ENCODE measurements at places on chromosomes 12 and 14.

GRCh38 chr14:31441273-31442111 is 15.8 kb downstream of the DTD2 start:
- DNase-seq: no peak

- no peak for DNase-seq
Measured at GRCh38 chr12:2959505-2960389, 550 bp downstream of the TEAD4 start.

GRCh38 chr12:104756901-104757300 is 201.2 kb downstream of the SLC41A2 start:
- no peak for DNase-seq

DNA sequence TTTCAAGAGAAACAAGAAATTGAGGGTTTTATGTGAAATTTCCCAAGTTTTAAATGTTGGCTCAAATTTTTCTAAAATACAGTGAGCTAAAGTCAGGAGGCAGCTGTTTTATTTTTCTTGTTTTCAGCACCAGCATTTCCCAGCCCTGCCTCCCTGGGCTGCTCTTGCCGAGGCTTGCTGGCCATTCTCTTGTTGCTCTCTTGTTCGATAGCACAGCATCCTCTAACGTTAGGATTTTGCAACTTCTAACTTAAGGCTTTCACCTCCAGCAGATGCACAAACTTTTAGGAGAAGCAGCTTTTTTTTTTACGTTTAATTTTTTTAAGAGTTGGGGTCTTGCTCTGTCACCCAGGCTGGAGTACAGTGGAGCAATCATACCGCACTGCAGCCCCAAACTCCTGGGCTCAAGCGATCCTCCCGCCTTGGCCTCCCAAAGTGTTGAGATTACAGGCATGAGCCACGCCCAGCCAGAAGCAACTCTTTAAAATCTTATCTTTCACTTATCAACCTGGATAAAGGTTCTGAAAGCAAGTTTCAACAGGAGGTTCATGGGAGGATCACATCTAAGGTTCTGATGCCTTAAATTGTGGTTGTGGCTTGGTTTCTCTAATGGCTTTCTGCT is 40.2 kb downstream of the B4GALNT3 start:
- DNase-seq: no peak

DNA sequence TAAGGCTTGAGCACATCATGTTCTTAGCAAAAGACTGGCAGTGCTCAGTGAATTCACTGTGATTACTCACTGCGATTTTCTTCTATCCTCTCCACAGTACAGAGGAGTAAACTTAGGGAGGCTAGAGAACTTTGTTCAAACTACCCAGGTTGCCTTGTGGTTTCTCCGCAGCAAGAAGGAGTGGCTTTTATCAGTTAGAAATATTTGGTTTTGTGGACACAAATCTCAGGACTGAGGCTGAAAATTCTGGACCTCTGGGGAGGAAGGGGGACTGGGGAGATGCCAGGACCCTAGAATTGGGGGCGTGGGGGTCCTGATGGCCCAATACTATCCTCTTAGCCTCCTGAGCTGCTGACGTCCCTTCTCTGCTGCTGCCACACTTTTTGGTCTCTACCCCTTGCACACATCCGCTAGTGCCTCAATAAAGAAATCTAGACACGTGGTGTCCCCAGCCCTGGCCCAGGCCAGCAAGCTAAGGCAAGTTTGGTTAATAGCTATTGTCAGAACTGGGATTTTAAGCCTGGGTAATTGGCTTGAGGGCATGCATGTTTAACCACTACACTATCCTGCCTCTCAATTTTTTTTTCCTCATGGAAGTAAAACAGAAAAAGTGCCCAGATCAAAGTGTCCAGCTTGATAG is 842 bp downstream of the OAS2 start:
- no peak for DNase-seq

- DNase-seq: no peak
Measured at GRCh38 chr12:86914721-86915120, 658.5 kb upstream of the MGAT4C start.

DNA sequence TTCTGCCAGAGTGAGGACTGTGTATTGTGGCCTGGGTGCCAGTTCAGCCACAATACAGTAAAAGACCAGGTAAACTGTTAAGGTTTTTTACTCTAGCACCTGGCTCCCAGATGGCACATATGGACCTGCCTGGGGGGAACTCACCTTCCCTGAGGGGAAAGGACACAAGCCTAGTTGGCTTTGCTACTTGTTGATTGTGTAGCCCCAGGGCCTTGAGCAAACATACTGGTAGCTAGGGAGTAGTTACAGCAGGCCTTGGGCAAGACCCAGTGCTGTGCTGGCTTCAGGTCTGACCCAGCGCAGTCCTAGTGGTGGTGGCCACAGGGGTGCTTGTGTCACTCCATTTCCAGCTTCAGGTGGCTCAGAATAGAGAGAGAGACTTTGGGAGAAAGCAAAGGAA is 216.4 kb downstream of the KLHL28 start:
- DNase-seq: no peak

DNA sequence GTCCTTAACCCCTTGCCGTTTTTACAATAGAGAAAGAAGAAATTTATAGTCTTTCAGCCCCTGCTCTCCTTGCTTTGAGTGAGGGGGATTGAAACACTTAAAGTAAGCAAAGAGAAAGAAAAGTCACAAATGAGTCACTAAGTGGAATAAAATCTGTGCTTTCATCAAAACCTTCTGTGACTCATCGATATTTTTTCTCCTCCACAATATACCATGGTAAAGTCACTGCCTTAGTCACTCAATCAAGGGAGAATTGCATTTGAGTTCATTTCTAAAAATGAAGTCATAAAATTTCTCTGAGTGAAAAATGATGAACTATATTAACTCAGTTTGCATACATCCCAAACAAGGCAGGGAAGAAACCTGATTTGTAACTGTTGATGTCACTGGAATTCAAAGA is 470.3 kb downstream of the FOXG1 start:
- no peak for DNase-seq

DNA sequence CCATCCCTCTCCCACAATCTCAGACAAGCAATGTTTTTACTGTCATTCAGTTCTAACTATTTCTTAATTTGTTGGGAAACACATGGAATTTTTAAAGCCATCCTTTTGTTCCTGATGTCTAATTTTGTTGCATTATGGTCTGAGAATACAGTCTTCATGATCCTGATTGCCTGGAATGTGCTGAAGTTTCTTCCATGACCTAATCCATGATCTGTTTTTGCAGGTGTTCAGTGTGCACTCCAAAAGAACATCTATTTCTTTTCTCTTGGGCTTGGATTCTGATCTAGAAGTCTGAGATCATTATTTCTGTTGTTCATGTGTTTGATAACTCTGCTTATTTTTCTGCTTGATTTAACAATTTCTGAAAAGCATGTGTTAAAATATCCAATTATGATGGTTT is 43.2 kb upstream of the PHC1 start:
- DNase-seq: no peak

DNA sequence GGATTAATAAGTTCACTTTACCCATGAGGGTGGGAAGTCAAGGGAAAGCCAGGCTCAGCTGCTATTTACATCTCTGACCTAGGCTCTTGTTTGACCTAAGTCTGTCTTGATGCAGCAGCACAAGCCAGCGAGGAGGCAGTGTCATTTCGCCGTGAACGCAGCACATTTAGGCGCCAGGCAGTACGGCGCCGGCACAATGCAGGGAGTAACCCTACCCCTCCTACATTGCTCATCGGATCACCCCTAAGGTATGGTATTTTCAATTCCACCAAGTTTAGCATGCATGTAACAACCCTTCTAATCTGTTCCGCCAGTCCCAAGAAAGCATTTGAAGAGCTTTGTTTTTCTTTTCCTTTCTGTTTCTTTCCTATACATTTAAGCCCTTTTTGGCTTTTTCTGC is 81.2 kb downstream of the PCNX1 start:
- DNase-seq: no peak

GRCh38 chr14:86521031-86521730 is 991.2 kb downstream of the FLRT2 start:
- no peak for DNase-seq

DNA sequence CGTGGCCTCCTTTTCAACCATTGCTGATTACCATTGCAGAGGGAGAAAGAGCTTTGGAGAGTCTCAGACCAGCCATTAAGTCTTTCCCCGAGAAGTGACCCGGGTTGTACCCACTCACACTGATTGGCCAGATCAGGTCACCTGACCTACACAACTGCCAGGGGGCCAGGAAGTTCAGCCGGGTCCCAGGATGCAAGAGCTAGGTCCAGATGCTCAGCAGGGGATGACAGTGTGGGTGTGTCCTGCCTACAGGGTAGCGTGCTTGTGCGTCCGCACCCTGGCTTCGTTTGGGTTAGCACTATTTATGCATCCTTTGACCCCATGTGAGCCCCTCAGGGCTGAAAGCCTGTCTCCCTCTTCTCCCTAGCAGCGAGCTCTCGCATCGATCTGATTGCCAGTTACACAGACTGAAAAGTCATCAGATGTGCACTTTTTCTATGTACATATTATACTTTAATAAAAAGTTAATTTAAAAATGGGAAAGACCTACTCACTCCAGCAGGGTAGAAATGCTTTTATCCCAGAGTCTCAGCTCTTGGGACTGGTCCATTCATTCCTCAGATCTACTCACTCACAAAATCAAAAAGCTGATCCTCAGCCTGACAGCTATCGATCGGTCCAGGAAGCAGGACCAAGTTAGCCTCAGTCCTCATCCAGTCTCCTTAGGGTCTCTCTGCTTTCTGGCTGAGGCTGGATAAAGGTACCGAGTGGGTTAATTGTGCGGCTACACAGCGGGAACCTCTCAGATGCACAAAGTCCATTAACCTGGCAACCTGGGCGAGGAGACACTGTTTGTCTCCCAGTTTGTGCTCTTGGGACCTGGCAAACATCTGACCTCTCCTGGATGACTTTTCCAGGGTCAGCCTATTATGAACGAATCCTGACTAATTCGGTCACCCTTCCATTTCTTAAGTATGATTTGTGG is 68.0 kb downstream of the SERPINA3 start:
- no peak for DNase-seq

DNA sequence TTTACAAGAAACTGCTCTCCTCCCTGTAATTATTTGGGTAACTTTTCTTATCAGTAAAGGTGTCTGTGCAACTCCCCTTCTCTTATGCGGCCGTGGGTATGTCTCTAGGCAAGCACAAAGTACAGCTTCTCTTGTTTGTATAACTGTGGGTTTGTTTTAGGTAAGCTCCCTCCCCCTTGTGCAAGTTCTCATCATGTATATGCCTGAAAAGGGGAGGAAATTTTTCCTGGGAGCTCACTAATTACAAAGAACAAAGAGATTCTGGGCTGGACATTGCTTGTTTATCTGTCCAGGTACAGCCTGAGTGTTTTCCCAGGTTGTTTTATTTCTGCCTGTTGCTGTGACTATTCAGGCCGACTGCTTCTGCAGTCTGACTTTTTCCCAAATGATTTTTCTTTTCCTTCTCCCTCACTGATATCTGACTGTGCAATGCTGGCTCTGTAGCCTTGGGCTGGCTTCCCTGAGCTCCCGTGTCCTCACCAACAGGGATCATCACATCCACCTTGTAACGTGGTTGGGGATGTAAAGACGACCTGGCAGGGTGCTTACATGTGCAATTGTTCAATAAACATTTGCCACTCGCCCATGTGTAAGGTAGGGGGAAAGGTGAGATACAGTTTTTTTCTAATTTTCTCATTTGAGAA is 916.5 kb downstream of the AACS start:
- no peak for DNase-seq

DNA sequence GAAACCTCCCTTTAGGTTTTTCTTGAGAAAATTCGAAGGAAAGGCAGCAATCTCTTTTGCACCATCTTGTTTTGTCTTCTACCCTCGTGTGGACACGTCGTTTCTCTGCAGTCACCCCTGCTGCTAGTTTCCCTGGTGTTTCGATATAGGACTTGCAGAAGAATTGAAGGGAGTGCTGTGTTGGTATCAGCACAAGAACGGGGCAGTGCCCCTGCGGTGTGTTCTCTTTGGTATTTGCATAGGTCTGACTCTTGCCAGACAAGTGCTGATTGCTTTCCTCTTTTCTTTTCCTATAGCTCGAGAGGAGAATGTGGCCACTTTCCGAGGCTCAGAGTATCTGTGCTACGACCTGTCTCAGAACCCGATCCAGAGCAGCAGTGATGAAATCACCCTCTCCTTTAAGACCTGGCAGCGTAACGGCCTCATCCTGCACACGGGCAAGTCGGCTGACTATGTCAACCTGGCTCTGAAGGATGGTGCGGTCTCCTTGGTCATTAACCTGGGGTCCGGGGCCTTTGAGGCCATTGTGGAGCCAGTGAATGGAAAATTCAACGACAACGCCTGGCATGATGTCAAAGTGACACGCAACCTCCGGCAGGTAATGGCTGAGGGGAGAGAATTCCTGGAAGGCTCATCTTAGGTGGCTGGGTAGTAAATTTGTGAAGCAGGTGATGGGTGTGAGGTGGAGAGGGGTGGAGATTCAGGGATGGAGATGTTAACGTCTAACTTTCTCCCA is 474.8 kb downstream of the NRXN3 start:
- no peak for DNase-seq

DNA sequence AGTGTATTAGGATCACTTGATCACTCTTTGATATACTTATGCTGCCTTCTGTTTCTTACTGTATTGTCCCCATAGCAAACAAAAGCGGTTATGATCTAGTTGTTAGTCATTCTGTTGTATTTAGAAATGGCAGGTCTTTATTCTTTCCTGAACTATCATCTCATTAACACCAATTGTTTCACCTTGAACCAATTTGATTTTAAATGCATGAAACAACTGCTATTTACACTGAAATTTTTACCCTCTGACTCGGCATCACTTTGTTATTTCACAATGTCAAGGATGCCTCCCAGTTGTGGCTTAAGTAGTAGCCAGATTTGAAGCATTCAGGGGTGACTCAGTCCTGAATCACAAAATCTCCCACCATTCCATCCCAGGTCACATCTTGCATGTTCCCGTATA is 303.5 kb downstream of the EGLN3 start:
- DNase-seq: no peak

DNA sequence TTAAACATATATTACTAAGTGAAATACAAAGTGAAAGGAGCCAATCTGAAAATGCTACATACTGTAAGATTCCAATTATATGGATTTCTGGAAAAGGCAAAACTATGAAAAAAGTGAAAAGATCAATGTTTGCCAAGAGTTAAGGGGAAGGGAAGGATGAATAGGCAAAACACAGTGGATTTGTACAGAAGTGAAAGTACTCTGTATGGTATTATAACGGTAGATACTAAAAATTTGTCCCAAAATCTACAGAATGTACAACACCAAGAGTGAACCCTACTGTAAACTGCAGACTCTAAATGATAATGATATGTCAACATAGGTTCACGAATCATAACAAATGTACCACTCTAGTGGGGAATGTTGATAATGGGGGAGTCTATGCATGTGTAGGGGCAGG is 17.8 kb downstream of the EEA1 start:
- DNase-seq: no peak

DNA sequence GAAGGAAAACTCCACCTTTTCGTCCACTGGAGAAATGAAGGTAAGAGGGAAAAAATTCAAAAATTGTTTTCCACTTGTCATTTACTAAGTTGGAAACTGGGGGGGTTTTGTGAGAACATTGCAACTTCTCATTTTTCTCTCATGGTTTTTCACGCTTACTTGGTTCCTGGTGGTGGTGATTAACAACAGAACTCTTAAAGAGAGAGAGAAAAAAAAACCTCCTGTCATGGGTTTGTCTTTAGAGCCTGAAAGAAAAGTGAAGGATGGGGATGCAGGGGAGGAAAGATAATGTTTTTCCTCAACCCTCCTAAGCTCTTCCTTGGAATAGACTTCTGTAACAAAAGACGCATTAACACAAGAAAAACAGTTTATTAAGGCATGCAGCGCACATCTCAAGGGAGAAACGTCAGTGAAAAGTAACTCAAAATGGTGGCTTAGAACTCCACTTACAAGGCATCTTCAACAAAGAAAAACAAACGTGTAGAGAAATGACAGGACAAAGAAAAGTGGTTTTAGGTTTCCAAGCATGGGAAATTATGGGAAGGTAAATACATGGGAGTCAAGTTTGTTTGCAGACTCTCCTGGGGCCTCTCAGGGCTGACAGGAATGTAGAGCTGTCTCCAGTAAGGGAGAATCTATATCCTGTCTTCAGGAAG is 81.9 kb upstream of the ATF7IP start:
- DNase-seq: no peak
